Effector memory CD4-positive, alpha-beta T cell (primary cell): ENCODE measurements at places on chromosomes 2 and 18.

DNA sequence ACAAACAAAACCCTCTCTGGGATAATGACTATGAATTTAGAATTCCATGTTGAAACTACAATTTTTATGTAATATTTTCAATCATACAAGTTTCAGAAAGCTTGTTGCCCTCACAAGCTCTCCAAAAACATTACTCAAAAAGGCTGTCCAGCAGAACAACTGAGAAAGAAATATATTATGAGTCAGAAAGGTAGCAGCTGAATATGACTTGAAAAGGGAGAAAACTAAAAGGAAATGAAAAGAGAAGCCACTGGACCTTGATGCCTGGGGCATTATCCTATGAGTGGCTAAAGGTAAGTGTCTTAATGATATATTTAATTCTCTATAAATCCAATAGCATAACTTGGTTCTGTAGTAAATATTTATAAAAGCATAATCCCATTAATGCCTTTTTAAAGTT lies 61.8 kb downstream of the NXPH2 start:
- no peak for DNase-seq

- no peak for DNase-seq
Measured at GRCh38 chr2:169721016-169721415, 12.6 kb upstream of the KLHL23 start.

DNA sequence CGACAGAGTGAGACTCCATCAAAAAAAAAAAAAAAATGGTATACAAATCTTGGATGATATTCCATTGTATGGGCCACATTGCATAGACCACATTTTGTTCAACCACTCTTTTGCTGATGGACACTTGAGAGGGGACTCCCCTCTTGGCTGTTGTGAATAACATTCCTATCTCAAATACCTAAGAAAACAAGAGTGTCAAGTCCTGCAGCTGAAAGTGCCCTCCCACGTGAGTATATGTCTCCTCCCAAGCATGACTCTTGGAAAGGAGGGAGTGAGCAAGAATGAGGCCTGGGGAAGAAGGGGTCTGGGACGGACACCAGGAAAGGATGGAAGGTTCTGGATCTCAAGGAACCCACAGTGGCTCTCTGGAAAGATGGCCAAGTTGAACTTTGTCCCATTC lies 36.0 kb upstream of the NPAS2 start:
- DNase-seq = no peak

- DNase-seq = no peak
Measured at GRCh38 chr2:238850091-238850490, 2.2 kb downstream of the TWIST2 start.

DNA sequence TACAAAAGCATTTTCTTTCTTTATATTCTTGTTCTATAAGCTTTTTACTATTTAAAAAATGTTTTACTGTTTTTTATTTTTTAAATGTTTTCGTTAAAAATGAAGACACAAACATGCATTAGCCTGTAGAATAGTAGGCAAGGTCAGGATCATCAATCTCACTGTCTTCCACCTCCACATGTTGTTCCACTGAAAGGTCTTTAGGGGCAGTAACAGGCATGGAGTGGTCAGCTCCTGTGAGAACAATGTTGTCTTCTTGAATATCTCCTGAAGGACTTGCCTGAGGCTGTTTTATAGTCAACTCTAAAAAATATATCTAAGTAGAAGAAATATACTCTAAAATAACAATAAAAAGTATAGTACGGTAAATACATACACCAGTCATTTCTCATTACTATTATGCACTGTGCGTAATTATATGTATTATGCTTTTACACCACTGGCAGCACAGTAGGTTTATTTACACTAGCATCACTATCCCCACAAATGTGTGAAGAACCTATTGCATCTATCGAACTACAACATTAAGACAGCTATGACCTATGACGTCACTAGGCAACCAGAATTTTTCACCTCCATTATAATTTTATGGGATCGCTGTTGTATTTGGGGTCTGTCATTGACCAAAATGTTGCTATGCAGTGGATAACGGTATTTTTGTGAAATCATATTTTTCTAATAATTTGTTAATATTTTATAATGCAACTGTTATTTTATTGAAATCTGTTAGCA lies 764.3 kb downstream of the METTL4 start:
- no peak for DNase-seq

DNA sequence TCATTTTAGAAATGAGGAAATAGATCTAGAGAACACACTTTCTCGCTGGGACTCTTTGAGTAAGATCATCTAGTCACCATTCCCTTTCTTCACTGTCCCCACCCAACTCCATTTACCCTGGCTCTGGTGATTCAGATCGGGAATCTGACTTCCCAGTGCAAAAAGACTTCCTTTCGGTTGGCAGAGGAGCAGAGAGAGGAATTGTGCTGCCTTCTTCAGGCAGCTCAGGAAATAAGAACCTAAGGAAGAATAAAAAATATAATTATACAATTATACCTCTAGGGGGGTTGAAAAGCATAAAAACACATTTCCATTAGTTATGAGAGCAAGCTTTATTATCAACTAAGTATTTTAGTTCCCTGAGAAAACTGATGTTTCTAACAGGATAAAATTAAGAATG lies 9.3 kb upstream of the MPP4 start:
- DNase-seq = no peak

- no peak for DNase-seq
Measured at GRCh38 chr2:210337159-210337558, 22.2 kb upstream of the MYL1 start.

DNA sequence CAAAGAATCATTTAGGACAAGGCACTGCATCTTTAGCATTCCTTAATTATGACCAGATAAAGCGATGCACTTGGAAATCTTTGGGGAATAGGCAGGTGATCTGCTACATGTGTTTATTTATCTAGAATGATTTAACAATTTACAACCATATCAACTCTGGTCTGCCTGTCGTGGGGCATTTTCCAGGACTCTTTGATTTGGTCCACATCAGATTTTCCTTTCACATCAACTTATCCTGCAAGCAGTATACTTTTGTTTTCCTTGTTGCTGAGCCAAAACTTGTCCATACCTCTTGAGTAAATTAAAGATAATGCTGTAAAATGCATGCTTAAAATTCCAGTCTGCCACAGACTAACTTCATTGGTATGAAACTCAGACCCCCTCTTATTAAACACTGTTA lies 312.4 kb upstream of the TCF4 start:
- DNase-seq = no peak

- DNase-seq = no peak
Measured at GRCh38 chr18:49853436-49853835, 40.1 kb upstream of the ACAA2 start.

DNA sequence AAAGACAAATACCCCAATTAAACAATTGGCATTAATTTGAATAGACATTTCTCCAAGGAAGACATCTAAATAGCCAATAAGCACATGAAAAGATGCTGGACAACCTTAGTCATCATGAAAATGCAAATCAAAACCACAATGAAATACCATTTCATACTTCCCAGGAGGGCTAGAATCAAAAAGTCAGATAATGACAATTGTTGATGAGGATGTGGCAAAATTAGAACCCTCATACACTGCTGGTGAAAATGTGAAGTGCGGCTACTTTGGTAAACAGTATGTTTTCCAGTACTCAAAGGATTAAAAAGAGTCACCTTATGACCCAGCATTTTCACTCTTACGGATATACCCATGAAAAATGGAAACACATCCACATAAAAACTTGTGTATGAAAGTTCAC lies 91.6 kb downstream of the FIGN start:
- no peak for DNase-seq

DNA sequence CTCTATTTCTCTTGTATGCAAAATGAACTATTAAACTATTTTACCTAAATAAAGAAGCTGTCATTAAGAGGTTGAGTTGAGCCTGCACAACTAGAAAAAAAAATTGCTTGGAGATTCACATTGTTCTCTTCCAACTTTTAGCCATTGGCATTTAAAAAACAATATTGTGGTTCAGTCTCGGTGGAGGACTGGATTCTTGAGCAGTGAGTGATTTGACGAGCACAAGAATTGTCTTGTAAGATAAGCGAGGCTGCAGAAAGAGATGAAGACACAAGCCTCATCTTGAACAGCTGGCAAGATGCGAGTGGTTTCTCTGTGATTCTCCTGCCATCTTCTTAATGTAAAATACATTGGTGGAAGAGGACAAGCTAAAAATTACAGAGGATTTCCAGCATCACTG lies 67.0 kb downstream of the GALR1 start:
- DNase-seq = no peak

DNA sequence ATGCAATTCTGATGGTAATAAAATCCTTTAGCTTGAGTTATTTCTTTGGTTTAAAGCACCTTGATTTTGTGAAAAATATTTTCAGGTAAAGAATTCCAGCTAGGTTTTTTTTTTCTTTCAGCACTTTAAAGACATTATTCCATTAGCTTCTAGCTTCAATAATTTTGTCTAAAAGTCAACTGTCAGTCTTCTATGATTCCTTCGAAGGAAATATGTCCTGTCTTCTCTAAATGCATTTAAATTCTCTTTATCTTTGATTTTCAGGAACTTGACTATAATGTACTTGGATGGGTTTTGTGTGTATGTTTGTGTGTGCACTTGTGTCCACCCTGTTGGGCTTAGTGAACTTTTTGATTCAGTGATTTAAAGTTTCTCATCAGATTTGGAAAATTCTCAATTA lies 4.7 kb downstream of the LONRF2 start:
- no peak for DNase-seq

DNA sequence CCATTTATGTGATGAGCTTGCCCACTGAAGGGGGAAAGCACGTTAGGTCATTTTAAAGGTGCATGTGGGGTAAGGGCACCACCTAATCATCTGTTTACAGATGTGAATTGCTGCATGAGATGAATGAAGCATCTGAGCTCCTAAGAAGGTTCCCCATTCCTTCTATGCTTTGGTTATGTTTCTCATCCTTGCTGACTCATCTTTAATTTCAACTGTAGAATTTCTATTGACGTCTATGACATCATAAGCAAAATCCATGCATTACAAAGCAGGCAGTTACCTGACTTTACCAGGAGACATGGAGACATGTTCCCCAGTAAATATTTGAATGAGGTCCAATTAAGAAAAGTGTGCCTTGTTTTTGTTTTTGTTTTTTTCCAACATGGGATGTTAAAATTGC lies 2.8 kb downstream of the SNTG2 start:
- no peak for DNase-seq

- no peak for DNase-seq
Measured at GRCh38 chr2:211397764-211398163, 841.4 kb downstream of the CPS1 start.

- no peak for DNase-seq
Measured at GRCh38 chr2:223601018-223601417, 1.1 kb downstream of the SCG2 start.

- DNase-seq = no peak
Measured at GRCh38 chr18:47964053-47964452, 33.6 kb upstream of the SMAD2 start.

- no peak for DNase-seq
Measured at GRCh38 chr2:3741867-3742602, 38.7 kb downstream of the DCDC2C start.

DNA sequence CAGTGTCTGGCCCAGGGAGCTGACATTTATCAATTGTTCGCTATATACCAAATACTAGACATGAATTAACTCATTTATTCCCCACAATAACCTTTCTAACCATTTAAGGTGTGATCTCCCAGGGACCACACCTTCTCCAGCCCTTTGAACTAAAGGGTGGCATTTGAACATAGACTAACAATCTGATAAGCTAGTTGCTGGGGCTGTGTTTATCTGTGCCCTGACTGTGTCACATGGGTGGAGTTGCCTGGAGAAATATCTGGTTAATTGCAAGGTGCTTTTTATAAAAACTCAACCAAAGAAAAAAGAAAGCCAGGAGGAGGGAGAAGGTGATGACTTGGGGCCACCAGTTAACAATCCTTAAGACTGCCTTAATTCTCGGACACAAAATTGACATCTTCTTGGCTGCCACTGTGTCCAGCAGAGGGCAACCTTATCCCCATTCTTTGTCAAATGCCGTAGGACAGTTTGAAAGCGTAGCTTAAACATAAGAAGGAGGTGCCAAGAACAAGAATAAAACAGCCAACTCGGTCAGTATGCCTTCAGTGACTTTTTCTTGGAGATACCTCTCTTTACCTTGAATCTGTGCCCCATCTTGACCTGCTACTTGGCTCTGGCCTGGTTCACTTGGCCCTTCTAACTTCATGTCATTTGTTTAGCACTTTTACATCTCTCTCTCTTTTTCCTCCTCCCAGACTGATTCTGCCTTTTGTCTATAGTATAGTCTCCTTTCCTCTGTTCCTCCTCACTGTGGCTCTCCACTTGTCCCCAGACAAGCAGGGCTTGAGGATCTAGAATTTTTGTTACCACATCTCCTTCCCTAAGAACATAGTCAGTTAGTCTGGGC lies 183.4 kb downstream of the MYO3B start:
- peak; percentile 1 for DNase-seq

DNA sequence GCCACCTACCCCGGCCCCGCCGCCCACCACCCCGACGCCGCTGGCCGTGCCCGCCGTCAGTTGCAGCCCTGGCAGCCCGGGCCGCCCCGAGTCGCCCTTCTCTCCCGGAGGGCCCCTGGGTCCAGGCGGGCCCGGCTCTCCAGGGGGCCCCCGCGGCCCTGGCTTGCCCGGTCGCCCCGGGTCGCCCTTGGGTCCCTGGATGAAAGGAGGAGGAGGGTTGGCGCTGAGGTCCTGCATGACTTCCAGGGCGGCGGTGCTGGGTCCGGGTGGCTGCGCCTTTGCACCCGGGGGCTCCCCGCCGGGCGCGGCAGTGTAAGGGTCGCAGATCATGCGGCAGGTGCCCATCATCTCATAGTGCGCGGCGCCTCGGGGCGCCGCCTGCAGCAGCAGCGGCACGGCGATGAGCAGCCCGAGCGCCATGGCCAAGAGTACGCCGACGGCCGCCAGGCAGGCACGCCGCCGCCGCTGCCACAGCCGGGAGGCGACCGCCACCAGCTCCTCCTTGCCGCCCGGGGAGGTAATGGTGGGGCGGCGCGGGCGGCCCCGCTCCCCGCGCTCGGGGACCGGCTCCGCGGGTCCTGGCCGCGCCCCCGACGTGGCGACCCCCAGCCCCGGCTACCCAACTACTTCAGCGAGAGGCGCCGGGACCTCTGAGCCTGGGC lies 570 bp downstream of the C1QL2 start:
- DNase-seq = no peak

GRCh38 chr2:64819774-64820688 lies 166.3 kb upstream of the SERTAD2 start:
- no peak for DNase-seq

GRCh38 chr18:36241831-36242230 lies 54.5 kb downstream of the MOCOS start:
- no peak for DNase-seq
